Stimulated activated CD8-positive, alpha-beta memory T cell treated with anti-CD3 and anti-CD28 coated beads, Interleukin-2, amount 100 ng/mL, for 1 hour (primary cell): ENCODE measurements at places on chromosomes 3 and 15.

GRCh38 chr3:194462936-194463335 is 23.9 kb downstream of the ATP13A3 start:
- DNase-seq, result no peak

DNA sequence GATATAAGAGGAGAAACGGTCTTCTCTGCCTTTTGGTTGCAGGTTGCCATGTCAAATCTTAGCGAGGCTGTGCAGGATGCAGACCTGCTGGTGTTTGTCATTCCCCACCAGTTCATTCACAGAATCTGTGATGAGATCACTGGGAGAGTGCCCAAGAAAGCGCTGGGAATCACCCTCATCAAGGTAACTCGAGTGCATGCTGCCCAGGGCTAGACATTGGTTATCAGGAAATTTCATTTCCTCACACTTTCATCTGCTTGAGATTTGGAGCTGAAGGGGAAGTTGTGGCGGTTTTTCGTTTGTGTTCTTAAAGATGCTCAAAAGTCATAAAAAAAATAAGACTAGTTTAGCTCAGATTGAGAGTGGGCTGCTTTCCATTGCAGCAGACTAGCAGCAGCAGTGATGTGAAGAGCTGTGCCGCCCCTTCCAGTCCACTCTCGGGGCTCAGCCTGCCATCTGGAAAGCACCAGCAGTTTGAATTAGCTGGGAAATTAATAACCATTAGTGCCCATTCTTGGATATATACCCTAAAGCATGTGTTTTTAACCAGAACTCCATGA is 32.2 kb downstream of the GPD1L start:
- DNase-seq, result no peak

GRCh38 chr3:143000528-143000927 is 842 bp upstream of the U2SURP start:
- no peak for DNase-seq

- no peak for DNase-seq
Observed at GRCh38 chr3:116191409-116191808, 253.9 kb downstream of the LSAMP start.

DNA sequence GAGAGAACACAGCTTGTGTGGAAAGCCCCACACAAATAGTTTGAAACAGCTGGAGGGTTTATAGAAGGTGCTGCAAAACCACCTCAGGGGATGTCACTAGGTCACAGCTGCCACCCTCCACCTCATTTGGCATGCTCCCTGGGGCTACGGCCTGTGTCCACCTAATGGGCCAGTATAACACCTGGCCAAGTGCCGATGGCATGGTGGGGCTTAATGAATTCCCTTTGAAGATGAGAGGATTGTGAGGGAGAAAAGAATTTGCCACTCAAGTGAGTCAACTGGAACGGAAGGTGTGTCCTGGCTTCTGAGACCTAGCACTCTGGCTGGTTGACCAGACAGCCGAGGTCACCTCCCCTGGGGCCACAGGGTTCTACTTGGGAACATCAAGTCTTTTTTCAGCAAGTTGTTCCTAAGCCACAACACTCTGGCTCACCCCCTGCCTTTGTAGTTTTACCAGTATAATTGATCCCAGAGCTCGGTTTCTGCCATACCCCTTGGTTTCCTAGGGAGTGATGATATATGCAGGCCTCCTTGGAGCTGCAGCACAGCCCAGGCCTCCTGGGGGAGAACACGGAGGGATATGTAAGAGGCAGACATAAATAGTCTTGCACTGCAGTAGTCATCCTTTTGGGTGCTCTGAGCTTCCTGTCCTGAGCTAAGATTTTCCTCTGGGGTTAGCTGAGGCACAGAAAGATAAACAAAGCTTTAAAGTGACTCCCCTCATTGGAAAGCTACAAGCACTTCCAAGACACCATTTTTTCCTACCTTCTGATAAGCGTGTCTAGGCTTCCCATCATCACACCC is 178.2 kb upstream of the LPP start:
- DNase-seq, result no peak

DNA sequence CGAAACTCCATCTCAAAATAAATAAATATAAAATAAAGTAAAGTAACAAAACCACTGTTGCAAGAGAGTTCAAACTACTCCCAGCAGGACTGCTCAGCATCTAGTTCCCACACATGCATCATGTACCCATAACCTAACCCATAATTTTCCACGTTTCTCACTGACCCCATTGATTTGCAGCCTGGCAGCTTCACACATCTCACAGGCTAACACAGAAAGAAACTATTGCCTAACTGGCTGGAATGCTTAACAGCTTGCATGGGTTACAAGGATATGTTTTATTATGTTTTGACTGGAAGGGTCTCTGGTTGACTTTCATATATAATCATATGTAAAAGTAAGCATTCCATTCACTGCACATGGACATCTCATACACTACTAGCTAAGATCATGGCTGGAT is 55.6 kb upstream of the TBC1D23 start:
- no peak for DNase-seq

GRCh38 chr15:66832664-66833063 is 130.6 kb downstream of the SMAD6 start:
- DNase-seq, result no peak

- no peak for DNase-seq
Observed at GRCh38 chr15:62469874-62470688, 305.0 kb upstream of the C2CD4B start.
